ENCODE measurements at places on chromosomes 6 and 20.

- no peak for DNase-seq
Observed at GRCh38 chr6:78465059-78465634, 402.2 kb upstream of the IRAK1BP1 start.

DNA sequence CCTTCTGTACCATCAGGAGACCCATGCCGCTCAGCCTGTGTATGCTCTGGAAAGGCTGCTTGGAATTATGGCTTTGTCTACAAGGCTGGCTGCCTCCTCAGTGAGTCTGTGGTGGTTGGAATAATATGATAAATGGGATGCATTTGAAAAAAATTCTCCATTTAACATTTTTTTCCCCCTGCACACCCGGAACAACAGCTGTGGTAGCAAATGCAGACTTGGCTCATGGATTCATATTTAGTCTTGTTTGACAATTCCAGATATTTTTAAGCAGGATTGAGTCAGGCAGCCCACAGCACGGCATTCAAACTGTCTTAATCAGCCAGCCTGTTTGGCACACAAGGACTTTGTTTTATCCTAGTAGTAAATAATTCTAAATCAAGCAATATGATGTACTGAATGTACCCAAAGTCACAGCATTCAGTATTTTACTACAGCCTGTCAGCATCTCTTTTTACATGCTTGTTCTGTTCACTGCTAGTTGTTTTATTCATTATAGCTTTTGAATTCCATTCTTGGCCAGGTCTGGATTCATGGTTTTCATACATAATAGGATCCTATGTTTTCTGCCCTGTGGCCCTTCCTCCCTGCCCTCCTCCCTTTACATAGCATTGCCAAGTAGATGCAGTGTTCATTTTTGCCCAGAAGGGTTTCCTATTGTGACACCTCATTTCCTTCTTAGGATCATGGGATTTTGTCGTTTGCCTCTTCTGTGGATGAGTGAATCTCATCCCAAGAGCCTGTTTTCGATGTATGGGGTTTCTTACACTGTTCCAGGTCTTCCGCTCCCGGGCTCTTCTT is 68.1 kb downstream of the LRRC1 start:
- no peak for DNase-seq

GRCh38 chr6:16244869-16245451 is 6.6 kb downstream of the GMPR start:
- DNase-seq: no peak

DNA sequence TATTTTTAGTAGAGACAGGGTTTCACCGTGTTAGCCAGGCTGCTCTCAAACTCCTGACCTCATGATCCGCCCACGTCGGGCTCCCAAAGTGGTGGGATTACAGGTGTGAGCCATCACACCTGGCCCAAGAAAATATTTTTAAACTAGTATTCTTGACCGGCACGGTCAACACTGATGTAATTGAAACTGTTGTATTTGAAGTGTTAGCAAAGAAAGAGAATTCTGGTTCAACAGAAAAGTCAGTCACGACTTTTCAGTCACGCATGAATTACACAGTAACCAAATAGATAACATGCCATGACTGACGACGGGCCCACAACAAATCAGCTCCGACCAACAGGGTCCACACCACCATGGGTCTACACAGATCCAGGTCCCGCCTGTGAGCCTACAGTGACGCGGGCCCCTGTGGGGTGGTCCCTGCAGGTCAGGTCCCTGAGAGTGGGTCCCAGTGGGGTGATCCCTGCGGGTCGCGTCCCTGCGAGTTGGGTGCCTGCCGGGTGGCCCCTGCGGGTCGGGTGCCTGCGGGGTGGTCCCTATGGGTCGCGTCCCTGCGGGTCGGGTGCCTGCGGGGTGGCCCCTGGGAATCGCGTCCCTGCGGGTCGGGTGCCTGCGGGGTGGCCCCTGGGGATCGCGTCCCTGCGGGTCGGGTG is 1.0 kb downstream of the GMEB2 start:
- no peak for DNase-seq

GRCh38 chr6:158572653-158573541 is 13.0 kb downstream of the TMEM181 start:
- DNase-seq: no peak

DNA sequence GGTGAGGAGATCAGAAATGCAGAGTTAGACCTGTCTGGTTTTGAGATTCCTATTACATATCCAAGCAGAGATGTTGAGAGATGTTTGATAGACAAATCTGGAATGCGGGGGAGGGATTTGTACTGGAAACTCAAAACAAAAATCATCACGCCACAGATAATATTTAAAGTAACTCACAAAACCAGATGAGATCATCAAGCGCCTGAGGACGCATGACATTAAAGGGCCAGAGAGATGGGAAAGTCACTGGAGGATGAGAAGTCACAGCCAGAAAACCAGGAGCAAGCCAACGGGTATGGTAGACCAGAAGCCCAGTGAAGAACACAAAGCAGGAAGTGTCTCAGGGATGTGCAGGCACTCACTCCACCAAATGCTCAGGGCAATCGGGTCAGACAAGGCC is 87.7 kb downstream of the DLL1 start:
- no peak for DNase-seq
